ENCODE measurements at places on chromosomes 2 and 18.

DNA sequence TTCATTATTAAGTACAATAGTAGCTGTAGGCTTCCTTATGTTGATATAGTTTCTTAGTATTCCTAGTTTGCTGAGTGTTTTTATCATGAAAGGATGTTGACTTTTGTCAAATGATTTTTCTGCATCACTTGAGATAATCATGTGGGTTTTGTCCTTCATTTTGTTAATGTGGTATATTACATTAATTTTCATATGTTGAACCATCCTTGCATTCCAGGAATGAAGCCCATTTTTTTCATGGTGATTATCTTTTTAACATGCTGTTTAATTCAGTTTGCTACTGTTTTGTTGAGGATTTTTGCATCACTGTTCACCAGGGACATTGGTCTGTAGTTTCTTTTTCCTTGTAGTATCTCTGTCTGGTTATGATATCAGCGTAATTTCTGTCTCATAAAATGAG, 82.9 kb upstream of the CNGA3 start:
- DNase-seq: no peak

- no peak for DNase-seq
Observed at GRCh38 chr2:210421916-210422315, 54.6 kb downstream of the LANCL1 start.

DNA sequence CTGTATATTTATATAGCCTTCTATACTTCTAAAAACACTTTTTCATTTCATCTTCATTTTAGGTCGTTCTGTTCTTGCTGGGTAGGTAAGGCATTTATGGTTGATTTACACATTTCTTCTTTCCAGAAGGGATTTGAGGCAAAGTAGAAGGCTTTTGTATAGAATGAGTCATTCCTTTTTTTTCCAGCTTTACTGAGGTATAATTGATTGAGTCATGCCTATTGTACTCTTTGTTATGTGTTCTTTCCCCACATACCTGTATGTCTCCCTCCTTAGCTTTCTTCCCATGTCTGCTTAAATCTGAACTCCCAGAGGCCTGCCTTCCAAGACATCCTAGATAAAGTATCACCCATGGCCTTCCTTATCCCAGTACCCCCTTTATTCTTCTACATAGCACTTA, 4.8 kb upstream of the CDC42EP3 start:
- no peak for DNase-seq

GRCh38 chr2:217858519-217859491, 144.0 kb downstream of the TNS1 start:
- no peak for DNase-seq

DNA sequence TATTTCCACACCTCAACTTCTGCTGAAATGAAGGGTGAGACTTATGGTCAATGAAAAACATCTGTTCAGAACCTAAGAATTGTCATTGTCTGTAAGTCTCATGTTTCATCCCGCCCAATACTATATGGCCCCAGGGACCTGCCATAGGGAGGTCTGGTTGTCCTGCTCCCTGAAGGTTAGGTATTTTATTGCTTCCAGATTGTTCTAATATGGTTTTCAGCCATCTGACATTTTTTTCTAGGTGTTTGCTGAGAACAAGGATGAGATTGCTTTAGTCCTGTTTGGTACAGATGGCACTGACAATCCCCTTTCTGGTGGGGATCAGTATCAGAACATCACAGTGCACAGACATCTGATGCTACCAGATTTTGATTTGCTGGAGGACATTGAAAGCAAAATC, 7.3 kb downstream of the XRCC5 start:
- no peak for DNase-seq
